ENCODE measurements at places on chromosomes 5 and 9. TPM values are rescaled to one million over a fixed set of nuclear protein-coding genes. Genes with fewer than 3 reads are reported as not detected.

GRCh38 chr5:1901983-1902382 lies 19.3 kb upstream of the IRX4 start:
- no peak for DNase-seq
- H3K36me3 ChIP-seq = no peaks in the 10 kb centered on the region
- H3K4me3 ChIP-seq = no peak overlapping the region
- no peak overlapping the region for H3K27ac ChIP-seq
- H3K27me3 ChIP-seq = no peaks in the 10 kb centered on the region
- no peaks in the 10 kb centered on the region for H3K4me1 ChIP-seq

DNA sequence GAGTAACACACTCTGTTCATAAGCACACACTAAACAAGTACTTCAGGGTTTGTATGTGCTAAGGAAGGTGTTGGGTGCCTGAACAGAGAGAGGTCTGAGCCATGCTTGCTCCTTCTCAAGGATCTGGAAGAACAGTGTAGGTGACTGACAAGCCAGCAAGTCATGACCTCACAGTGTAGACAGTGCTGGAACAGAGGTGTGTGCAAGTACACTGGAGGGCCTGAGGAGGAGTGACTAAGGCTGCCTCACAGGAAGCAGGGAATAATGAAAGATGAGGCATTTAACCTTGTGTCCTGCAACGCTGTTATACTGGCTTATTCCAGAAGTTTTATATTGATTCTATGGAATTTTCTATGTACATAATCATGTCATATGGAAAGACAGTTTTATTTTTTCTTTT lies 83.9 kb downstream of the TMEM174 start:
- no peaks in the 10 kb centered on the region for H3K4me1 ChIP-seq
- no peak overlapping the region for H3K4me3 ChIP-seq
- no peaks in the 10 kb centered on the region for H3K27me3 ChIP-seq

- no peaks in the 10 kb centered on the region for H3K27me3 ChIP-seq
- no peak overlapping the region for H3K4me3 ChIP-seq
- H3K27ac ChIP-seq = no peak overlapping the region
- H3K4me1 ChIP-seq = no peaks in the 10 kb centered on the region
Observed at GRCh38 chr5:17276445-17276844, 59.0 kb downstream of the BASP1 start.

GRCh38 chr5:166962461-166962860 lies 1329.0 kb upstream of the WWC1 start:
- no peaks in the 10 kb centered on the region for H3K36me3 ChIP-seq
- no peak overlapping the region for H3K27ac ChIP-seq
- H3K27me3 ChIP-seq = no peaks in the 10 kb centered on the region
- H3K4me1 ChIP-seq = no peaks in the 10 kb centered on the region
- DNase-seq = no peak

GRCh38 chr5:104541141-104541785 lies 978.7 kb upstream of the NUDT12 start:
- H3K27me3 ChIP-seq = no peaks in the 10 kb centered on the region
- no peak for DNase-seq
- peaks cover 26% of the 10 kb centered on the region for H3K4me1 ChIP-seq
- H3K4me3 ChIP-seq = no peak overlapping the region
- no peaks in the 10 kb centered on the region for H3K36me3 ChIP-seq

GRCh38 chr5:106530150-106530549 lies 1140.6 kb downstream of the EFNA5 start:
- H3K4me3 ChIP-seq = no peak overlapping the region
- DNase-seq = no peak
- H3K4me1 ChIP-seq = no peaks in the 10 kb centered on the region
- H3K36me3 ChIP-seq = no peaks in the 10 kb centered on the region
- H3K27me3 ChIP-seq = no peaks in the 10 kb centered on the region
- no peak overlapping the region for H3K27ac ChIP-seq

DNA sequence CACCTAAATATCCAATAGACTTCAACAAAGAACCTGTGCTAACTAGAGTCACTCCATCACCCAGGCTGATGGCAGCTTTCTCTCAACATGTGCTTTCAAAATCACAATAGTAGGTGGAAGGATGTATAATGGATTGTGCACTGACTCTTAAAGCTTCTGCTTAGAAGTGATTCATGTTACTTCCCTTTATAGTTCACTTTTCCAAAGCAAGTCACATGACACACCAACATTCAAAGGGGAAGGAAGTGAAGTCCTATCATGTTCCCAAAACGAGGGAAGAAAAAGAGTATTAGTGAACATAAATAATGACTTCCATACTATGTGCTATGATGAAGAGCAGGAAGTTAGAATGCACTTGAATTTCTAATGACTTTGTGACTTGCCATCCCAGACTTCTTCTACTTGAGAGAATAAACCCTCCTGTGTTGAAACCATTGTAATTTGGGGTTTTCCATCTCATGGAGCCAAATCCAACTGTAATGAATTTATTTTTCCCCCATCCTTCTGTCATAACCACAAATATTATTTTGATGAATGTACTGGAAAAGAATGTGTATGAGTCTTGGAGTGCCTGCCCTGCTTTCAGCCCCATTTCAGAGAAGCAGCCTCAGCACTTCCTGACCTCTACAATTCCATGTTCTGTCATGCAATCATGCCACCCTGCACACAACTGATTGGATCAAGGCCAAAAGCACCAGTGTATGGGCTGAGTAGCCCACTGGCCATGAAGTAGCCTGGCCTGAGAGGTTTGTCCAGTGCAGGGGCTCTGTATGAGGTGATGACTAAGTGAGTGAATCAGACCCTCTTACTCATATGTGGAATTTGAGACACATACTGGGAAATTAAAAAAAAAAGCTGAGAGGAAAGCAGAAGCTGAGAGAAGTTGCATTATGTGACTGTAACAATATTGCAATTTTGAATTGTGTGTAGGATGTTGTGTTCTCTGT lies 525.9 kb upstream of the CLINT1 start:
- peaks cover 6% of the 10 kb centered on the region for H3K4me1 ChIP-seq
- peak; percentile 56 for DNase-seq
- no peaks in the 10 kb centered on the region for H3K36me3 ChIP-seq
- H3K27ac ChIP-seq = no peak overlapping the region

- no peak overlapping the region for H3K27ac ChIP-seq
- no peak overlapping the region for H3K4me3 ChIP-seq
- H3K27me3 ChIP-seq = no peaks in the 10 kb centered on the region
- H3K4me1 ChIP-seq = no peaks in the 10 kb centered on the region
- no peaks in the 10 kb centered on the region for H3K36me3 ChIP-seq
Observed at GRCh38 chr5:152503206-152503605, 98.1 kb upstream of the NMUR2 start.

DNA sequence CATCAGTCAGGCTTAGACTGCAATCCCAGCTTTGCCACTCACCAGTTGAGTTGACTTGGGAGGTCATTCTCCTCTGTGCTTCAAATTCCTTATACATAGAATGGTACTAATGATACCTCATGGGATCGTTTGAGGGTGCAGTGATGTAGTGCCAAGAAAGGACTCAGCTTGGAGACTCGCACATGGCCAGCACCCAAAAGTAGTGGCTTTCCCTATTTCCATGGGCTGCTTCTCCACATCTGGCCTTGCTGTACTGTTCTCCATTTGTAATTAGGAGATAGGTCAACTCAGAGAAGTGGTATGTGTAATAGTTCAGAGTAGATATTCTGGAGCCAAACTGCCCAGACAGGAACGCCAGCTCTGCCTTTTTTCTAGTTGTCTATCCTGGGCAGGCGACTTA lies 5.5 kb downstream of the CCL19 start:
- H3K27ac ChIP-seq = no peak overlapping the region
- H3K27me3 ChIP-seq = no peaks in the 10 kb centered on the region
- peaks cover 9% of the 10 kb centered on the region for H3K36me3 ChIP-seq
- no peak overlapping the region for H3K4me3 ChIP-seq
- no peaks in the 10 kb centered on the region for H3K4me1 ChIP-seq

GRCh38 chr9:130185490-130186031 lies 13.4 kb downstream of the NCS1 start:
- no peaks in the 10 kb centered on the region for H3K27me3 ChIP-seq
- no peaks in the 10 kb centered on the region for H3K36me3 ChIP-seq
- peaks cover 97% of the 10 kb centered on the region for H3K4me1 ChIP-seq
- no peak for DNase-seq
- H3K27ac ChIP-seq = peak overlapping the region; percentile 99
- peak overlapping the region; percentile 6 for H3K4me3 ChIP-seq

DNA sequence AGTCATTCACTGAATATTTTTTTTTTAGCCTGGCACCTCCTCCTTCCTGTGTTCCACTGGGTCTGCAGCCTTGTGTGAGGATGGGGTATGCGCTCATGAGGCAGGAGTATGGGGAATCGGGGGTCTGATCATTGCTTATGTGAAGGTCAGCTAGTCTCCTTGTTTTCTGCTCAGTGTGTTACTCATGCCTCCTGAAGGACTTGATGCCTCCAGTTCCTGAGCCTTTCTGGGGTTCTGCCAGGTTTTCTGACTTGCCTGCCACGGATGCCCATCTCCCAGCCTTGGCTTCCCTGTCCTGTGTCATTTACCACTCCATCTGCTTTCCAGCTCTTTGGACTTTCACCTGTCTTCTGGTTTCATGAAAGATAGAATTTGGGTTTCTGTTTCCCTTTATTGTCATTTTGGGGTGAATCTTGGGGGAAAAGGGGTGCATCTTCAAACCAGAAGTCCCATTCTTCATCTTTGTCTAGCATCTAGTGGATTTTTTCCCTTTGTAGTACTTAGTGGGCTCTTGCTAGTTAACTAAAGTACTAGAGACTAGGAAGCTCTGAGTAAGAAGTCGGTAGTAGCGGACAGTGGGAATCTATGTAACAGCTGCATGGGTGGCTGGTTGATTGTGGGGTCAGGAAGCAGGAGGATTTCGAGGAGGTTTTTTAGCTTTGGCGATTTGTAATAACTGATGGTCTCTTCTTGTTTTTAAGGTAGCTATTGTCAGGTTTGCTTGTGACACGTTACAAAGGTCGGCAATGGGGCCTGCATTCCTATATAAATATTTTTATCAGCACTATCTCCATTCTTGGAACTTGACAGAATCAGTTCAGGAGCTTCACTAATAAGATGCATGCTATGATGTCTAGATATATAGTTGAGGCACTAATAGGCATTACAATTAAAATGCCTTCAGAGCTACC lies 8.2 kb downstream of the OTULIN start:
- DNase-seq = no peak
- no peak overlapping the region for H3K4me3 ChIP-seq
- no peaks in the 10 kb centered on the region for H3K27me3 ChIP-seq
- H3K36me3 ChIP-seq = no peaks in the 10 kb centered on the region
- no peak overlapping the region for H3K27ac ChIP-seq

DNA sequence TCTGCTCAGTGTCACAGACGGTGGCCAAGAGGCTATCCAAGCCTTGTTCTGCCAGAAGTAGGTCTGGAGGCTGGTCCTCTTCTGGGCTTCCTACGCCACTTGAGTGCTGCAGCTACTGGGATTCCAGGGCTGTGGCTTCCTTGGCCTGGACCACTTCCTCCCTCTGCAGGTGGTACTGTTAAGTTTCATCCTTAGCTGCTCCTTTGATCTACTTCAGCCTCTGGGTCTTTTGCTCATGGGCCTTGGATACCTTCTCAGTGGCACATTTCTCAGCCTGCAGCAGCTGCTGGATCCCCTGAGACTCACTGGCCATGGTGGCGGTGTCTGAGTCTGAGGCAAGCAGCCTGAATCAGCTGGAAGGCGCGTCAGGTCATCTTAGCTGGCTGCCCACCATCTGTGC lies 10.3 kb downstream of the CNOT8 start:
- no peaks in the 10 kb centered on the region for H3K27me3 ChIP-seq
- H3K36me3 ChIP-seq = peaks cover 29% of the 10 kb centered on the region
- peaks cover 4% of the 10 kb centered on the region for H3K4me1 ChIP-seq
- no peak for DNase-seq
- no peak overlapping the region for H3K4me3 ChIP-seq
- H3K27ac ChIP-seq = peak overlapping the region; percentile 42

DNA sequence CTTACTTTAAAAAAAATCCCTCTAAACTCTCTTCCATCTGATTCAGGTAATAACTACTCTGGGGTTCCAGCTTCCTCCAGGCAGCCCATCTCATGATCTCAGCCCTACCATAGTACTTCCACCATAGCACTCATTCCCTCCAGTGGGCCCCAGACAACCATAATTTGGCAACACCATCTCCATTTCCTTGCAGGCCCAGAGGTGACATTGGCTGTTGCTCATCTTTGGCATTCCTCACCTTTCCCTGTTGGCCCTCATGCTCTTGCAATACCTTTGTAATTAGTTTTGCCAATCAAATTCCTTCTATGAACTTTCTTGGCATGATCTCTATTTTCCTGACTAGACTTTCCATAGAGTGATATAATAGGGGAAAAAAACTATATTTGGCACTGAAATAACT lies 60.1 kb downstream of the TAF11L14 start:
- no peak for DNase-seq
- no peak overlapping the region for H3K27ac ChIP-seq
- no peak overlapping the region for H3K4me3 ChIP-seq

- no peak overlapping the region for H3K4me3 ChIP-seq
- no peaks in the 10 kb centered on the region for H3K36me3 ChIP-seq
- H3K27ac ChIP-seq = no peak overlapping the region
- no peaks in the 10 kb centered on the region for H3K27me3 ChIP-seq
- DNase-seq = no peak
Observed at GRCh38 chr5:168273056-168273980, 18.1 kb upstream of the WWC1 start.

DNA sequence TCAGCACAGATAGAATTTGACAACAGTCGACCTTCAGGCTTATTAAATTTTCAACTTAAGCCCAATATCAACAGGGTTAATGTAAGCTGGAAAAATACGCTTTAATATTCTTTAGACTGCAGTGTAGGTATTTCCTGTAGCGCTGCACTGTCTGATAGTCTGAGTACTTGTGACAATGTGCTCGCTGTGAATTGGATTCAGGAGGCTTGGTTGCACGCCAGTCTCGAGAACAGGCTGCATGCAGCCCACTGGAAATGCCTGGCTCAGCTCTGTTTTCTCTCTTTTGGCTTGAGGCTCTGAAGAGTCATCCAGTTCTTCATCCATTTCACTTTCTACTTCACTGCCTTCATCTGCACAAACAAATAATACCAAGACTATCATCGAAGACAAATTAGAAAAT lies 300.9 kb downstream of the RFX3 start:
- H3K4me1 ChIP-seq = no peaks in the 10 kb centered on the region
- H3K36me3 ChIP-seq = no peaks in the 10 kb centered on the region
- H3K4me3 ChIP-seq = no peak overlapping the region

DNA sequence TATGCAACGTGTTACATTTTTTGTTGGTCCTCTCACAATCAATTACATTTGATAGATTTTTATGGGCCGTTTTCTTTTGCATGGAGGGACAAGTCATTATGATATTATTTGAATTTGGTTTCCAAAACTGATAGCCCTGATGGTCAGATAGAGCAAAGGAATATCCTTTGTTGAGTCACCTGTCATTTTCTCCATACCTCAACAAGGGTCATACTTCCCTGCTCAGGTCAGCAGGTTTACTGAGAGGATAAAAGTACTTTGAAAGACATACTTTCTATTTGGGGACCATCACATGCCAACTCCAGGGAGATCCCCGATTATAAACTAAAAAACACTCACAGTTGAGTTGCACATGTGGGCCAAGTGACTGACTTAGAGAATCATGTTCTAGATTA lies 132.9 kb downstream of the SUSD1 start:
- no peaks in the 10 kb centered on the region for H3K36me3 ChIP-seq
- H3K27ac ChIP-seq = no peak overlapping the region

Gene TRIM52
- total RNA-seq = 26.9 TPM

Gene ENTREP1
- total RNA-seq = 3.8 TPM

Gene GPR150
- 0.14 TPM for total RNA-seq

Gene GRM6
- total RNA-seq = not detected

Gene ALDH1A1
- 331 TPM for total RNA-seq

Gene PCDHA9
- 0.71 TPM for total RNA-seq

Gene TAF9
- 52.8 TPM for total RNA-seq

Data from sigmoid colon (tissue), 7 donors.